ENCODE measurements at places on chromosomes 2 and 18.
A peak's percentile ranks its signal among the peaks of the same experiment; 100 is the strongest.

DNA sequence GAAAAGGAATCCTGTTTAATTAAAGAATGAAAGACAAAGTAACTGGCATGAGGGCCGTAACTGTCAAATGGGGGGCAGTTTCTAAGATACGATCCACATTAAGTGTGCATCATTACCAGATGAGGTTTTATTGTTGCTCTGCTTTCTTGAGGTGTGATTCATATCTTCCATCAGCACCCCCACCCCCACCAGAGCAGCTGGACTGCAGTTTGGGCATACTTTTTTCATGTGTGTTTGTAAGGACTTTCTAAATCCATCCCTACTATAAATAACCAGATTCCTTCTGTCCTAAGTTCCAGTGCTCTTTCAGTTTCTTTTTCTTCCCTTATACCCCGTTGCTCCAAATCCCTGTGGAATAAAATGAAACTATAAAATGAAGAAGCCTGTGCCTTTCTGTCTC lies 142.1 kb downstream of the CDCA7 start:
- no peak for DNase-seq

GRCh38 chr2:219291910-219292490 lies 12.8 kb downstream of the DNAJB2 start:
- DNase-seq = no peak

- DNase-seq = no peak
Observed at GRCh38 chr2:230455005-230455684, 39.1 kb downstream of the SP100 start.

DNA sequence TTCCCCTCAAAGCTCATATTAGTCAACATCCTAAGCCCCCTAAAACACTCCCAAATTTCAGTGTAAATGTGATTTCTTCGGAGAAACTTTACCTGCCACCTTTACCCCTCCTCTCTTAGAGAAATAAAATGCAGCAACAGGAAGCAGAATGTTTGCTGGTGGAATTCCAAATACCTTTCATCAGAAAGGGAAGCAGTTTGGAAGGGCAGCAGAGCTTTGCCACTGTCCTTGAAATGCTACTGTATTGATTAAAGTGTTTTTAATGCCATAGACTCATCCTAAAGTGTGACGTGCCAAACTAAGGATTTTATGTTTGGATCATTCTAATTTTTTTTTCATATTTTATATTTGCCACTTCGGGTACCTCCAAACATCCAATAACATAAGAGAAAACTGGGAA lies 480.1 kb downstream of the NRXN1 start:
- DNase-seq = no peak

DNA sequence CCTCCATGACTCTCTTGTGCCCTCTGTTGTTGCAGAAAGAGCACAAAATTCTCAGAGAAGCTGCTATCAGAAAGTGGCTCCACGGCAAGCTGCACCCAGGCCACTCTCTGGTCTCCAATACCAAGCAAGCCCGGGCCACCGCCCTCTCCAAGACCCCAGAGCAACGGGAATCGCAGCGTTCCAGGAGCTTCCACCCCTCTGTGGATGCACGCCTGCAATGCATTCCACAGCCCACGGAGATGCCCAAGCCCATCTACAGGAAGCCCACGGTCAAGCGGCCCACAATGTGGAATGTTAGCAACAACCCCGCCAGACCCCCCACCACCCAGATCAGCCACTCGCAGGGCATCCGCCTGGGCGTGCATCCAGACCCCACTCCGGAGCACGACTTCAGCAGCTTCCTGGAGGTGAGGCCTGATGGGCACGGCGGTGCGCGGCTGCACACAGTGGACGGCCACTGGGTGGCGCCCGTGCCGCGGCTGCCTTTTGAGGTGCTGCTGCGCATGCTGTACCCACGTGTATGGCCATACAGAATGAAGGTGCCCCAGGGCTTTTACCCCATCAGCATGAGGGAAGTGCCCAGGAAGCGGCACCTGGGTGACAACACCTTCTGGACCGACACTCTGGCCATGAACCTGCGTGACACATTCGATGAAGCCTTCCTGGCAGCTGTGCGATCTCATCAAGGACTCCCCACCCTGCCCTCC lies 6.3 kb downstream of the ANKRD53 start:
- peak; percentile 77 for DNase-seq

DNA sequence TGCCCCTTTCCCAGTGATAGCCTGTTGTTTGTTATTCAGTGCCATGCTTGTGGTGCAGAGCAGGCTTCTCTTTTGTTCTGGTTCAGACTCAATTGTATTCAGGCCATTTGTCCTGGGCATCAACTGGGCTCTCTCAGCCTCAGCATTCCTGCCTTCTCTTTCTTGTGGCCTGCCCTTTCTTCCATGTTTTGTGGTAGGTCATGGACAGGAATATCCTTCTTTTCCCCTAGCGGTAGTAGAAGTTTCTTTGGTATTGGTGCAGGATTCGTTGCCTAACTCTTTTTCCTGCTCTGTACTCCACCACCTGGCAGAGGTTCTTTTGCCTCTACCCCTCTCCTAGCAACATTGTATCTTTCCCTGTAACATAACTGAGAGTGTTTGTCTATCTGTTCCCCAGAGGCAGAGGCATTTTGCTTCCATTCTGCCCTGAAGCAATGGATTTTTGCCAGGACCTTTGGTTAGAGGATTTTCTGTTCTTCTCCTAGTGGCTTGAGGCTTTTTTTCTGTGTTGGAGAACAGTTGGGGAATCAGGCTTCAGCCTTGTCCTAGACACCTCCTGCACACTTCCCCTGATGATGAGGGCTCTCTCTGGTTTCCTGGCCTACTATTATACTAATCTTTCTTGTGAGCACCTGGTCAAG lies 68.5 kb downstream of the NCOA1 start:
- no peak for DNase-seq

DNA sequence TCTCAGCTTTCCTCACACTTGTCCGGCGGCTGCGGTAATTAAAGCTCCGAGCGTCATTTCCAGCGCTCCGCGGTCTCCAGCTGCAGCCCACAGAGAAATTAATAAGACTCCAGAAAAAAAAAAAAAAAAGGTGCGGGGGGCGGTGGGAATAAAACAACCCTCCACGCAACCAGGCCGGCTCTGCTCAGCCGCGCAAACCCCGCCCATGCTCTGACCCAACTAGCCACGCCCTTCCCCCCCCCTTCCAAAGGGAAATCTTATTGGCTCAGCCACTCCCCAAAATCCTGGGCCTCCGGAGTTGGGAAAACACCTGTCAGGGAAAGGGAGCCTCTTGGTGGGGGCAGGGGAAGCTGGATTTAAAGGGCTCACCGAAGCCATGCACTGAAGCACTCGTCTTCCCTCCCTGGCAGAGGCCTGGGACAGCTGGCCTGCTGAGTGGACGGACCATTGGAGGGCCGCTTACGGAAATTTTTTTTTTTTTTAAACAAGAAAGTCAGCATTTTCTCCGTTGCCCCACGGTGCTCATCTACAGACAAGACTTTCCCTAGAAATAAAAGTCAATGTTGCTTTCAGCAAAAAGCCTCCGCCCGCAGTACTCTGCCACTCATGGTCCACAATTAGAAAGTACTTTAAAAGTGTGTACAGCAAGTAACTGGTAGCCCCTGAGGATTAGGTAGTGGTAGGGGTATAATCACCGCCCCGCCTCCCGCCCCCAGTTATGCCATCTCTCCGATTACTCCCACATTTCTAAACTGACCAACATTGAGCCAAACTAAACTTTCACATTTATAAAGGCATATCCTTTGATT lies 674 bp upstream of the ERBB4 start:
- DNase-seq = no peak

GRCh38 chr2:62713837-62714236 lies 8.3 kb downstream of the EHBP1 start:
- no peak for DNase-seq

GRCh38 chr2:189020179-189020578 lies 46.0 kb downstream of the COL3A1 start:
- no peak for DNase-seq

DNA sequence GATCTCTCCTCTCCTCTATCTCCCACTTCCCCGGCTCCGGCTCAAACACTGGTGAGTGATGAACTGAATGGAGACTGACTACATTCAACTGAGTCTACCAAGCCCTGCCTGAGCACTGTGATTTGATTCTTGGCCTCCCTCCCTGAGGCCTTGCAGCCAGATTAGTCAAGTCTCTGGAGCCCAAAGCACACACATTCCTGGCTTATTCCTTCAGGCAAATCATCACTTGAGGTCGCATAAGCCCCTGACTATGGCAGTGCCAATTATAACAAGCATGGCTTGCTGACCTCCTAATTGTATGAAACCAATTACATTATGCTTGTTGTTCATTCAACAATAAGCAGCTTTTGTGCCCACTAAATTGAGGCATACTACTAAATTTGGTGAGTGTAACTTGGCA lies 34.6 kb downstream of the EFEMP1 start:
- DNase-seq = no peak

DNA sequence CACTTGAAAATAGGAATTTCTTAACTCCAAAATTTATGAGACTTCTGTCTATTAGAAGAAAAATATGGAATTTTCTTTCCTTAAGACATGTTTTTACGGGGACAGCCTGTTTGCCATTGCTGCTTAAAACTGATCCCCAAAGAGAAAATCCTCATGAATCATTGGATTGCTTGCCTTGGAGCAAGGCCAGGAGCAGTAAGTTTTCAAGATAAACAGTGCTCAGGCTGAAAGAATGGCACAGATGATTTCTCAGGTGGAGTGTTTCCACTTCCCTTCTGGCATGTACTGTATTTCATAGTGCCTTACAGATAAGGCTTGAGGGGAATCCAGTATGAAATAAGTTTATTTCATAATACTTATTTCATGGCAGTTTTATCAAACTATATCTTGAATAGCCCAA lies 74.3 kb upstream of the MMADHC start:
- DNase-seq = no peak

DNA sequence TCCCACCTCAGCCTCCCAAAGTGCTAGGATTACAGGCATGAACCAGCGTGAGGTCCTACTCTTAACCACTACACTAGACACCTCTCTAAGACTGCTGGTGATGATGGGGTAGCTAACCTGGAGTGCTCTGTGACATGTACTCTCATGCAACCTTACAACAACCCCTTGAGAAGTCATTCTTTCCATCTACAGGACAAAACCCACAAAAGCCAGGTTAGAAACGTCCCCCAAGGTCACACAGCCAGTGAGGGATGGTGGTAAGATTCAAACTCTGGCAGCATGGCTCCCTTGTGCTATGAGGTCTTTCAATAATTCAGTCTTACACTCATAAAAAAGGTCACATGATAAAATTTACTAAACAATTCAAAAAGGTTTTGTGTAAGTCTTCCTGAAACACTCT lies 94.8 kb upstream of the SERTAD2 start:
- DNase-seq = no peak
